ENCODE measurements at places on chromosomes 3 and 15. TPM values are rescaled to one million over a fixed set of nuclear protein-coding genes. Genes with fewer than 3 reads are reported as not detected.

DNA sequence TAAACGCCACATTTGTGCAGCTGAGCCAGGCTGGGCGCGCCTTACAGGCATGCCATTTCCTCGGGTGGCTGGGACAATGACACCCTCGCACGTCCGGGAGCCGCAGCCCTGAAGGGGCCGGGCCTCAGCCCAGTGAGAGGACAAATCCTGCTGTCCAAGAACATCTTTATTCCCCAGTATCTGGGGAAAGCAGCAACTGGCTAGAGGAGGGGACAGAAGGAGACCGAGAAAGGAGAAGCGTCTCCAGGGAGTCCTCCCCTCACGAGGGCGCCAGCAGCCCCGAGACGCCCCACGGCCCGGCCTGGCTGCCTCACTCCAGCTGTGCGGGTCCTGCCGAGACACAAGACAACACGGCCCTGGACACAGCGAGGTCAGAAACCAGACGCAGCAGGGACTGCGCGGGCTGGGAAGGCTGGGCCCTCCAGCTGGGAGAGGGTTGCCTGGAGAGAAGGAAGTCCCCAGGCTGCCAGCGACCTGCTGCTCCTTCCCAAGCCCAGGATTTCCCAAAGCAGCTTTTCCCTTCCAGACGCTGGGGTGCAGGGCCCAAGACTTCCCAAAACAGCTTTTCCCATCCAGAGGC, 130.2 kb downstream of the CHSY1 start:
- DNase-seq: peak; percentile 44

Gene KCTD6
- total RNA-seq: 9.4 TPM

GRCh38 chr15:77224352-77224751, 153.4 kb upstream of the TSPAN3 start:
- DNase-seq: no peak

DNA sequence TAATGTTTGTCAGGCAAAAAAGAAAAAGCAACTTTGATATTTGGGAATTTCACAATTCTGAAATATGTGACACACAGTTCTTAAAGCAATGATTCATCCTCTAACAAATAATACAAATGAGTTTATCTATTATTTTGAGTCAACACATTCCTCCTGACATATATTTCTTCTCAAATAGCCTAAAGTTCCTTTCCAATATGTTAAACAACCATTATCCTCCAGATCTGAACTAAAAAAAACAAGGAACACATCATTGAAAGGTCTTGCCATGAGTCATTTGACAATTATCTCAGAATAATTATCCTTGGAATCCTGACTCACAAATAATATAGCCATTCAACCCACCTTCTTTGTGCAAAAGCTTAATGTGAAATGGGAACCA, 208.7 kb upstream of the CDIN1 start:
- DNase-seq: no peak

DNA sequence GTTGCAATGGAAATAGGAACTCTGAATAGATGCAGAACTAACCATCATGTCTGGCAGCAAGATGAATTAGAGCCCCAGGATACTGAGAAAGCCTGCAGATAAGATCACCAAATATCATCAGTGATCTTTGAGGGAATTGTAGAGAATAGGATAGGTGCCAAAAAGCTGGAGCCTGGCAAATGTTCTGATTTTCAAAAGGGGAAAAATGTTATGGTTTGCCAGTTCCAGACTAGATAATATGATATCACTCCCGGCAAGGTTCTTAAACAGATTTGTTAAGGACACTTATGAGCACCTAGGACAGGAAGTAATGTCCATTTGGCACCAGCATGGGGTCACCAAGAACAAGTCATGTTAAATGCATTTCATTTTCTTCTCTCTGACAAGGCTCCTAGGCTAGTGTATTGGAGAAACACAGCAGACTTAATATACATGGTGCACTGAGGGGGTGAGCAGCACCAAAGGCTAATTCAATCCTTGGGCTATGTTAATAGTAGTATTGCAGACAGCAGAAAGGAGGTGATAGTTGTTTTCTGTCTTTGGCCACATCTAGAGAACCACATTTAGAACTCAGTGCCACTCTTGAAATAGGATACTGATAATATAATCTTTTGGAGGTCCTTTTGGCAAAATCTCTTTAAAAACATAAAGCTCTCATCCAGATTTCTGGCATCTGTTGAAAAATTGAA, 4.8 kb downstream of the SRGAP3 start:
- no peak for DNase-seq

DNA sequence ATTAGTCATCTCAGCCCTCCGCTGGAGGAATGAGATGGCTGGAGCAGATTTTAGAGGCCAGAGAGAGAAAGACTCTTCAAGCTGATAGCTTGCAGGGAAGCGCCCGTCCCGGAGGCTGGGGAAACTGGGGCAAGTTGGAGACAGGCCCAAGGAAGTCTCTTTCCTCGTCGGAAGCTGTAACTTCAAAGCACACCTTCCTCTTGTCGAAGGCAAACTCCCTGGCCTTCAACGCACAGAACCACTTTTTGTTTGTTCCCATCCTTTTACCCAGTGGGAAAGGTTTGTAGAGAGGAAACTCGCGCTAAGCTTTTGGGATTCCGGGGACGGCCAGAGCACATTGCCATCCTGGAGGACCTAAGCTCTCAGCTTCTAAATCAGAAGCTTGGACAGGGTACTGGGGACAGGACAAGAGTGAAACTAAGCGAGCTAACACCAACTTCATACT, 900 bp upstream of the EOMES start:
- DNase-seq: no peak

Gene SCN5A
- total RNA-seq: not detected

Gene THUMPD3
- 47.2 TPM for total RNA-seq

GRCh38 chr15:36742696-36743095, 163.3 kb downstream of the CDIN1 start:
- no peak for DNase-seq

Gene IL17RC
- 0.23 TPM for total RNA-seq

GRCh38 chr3:186515125-186515524, 29.1 kb downstream of the CRYGS start:
- peak; percentile 49 for DNase-seq

- DNase-seq: no peak
Measured at GRCh38 chr3:186719945-186720739, 3.0 kb downstream of the KNG1 start.
